GM04504 (cell line): ENCODE measurements at places on chromosomes 3 and 15.

- DNase-seq: no peak
These were observed 57.5 kb upstream of the MEF2A start for GRCh38 chr15:99508311-99508645.

DNA sequence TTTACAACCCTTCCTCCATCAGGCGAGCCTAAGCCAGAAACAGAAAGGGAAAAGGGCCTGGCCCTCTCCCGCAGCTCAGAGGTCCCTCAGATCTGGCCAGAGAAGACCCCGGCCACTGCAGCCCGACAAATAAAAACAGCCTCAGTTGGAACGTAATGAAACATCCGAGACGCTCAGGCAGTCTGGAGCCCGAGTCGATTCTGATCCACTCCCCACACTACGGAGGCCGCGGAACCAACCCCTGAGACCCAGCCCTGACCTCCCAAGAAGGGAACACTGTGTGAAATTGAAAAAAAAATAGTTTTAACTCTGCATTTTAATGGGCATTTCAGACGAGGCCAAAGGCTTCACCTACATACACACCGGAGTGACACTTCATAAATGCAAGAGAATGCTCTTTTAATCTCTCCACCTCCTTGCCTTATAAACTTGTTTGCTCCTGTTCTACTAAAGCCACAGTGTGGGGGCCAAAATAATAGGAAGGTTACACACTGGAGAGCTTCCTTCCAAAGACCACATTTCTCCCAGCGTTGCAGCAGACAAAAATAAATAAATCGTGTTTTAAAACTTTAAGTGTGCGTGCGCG is 3.7 kb downstream of the MEIS2 start:
- DNase-seq: no peak

DNA sequence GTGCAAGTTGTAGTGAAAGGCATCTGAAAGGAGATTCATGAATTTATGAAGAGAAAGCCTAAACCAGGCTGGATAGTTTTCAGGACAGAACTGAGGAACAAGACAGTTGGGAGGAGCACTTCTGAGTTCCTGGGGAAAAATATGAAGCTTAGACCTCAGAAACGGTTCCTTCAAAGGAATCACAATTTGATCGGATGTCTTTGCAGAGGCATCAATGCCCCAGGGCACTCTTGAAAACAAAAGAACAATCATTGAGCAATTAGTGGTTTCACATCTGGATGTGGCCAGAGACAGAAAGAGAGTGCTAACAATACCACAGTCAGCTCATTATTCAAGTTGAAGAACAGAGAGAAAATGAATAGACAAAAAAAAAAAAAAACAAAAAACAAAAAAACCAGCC is 86.2 kb downstream of the KLF13 start:
- DNase-seq: no peak

DNA sequence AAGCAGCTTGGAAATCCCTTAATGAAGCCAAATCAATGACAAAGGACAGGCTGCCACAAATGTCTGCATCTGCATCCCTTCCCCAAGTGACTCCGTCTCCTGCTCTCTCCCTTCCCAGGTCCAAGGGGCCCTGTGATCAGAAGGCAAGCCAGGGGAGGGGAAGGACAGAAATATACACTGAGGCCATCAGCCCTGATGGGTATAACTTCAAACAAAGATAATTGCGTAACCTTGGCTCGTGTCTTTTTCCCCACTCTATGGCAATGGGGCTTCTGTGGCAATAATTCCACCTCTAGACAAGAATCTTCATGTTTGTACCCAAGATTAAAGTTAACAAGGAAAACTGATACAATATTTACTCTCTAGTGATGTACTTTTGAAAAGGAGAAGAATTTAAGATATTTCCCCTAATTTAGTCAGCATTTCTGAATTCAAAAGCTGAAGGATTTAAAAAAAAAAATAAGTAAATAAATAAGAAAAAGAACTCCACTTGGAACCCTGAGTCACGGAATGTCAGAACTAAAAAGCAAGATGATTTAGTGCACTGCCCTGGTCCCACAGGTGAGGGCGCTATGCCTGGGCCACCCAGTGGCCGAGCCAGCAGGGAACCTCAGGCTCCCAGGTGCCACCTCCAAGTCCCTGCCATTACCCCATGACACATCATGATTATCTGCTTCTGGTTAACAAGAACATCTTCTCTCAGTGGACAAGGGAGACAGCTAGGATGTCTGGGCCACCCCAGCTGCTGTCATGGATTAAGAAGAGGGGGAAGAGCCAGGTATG is 154.5 kb downstream of the STT3B start:
- DNase-seq: no peak

GRCh38 chr3:4795905-4796304 is 183.3 kb upstream of the BHLHE40 start:
- no peak for DNase-seq

DNA sequence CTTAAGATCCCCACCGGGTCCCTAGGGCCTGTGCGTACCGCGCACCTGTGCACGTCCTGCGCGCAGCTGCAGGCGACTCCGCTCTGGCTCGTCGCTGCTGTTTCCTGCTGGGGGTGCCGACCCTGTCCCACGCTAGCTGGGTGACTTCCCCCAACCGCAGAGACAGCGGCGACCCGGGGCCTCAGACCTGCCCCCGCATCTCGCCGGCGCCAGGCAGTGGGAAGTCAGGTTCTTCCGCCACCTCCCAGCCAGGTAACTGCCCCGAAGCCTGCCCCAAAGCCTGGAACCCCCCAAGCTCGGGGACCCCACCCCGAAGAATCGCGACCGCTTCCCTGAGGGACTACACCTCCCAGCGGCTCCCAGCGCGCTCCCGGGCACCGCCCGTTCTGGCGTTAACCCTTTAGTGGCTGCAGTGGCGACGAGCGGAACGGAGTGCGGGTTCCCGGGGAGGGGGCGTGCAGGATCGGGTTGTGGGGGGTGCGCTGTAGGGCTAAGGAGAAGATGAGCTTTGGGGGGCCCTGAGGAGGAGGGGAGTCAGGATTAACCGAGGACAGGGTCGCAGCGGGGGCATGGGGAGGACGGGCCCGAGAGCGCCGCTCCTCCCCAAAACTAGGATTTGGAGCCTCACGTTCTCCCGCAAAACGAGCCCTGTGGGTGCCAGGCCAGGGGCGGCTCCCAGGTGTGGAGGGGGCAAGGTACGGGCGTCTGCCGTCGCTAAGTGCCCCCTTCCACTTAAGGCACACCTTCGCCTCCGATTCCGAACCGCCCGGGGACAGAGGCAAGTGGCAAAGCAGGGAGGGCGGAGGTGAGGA is 589 bp downstream of the NEIL1 start:
- no peak for DNase-seq

- peak; percentile 80 for DNase-seq
These were observed 14.9 kb downstream of the SMAD3 start for GRCh38 chr15:67080118-67080899.

DNA sequence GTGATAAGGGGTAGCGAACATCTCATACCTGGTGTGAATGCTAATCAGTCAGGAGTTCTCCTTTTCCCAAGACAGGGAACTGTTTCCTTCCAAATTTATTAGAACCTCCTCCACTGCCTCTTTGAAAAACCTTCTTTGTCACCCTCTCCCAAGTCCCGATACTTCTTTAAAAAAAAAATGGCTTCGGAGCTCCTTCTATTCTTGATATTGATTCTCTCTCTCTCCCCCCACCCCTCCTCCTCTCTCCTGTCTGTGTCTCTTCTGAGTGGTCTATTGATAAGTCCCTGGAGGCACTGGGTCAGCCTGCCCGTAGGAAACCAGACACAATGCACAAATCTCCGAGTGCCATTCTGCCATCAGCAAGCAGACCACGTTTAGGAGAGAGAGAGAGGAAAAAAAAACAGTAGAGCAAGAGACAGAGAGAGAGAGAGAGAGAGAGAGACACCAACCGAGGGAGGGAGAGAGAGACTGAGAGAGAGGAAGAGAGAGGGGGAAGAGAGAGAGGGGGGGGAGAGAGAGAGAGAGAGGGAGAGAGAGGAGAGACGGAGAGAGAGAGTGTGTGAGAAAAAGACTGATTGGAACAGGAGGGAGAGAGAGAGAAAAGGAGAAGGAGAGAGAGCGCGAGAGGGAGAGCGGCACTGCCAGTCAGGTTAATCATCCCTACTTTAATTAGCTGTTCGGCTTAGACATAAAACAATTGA is 160.9 kb downstream of the TIGIT start:
- no peak for DNase-seq
